ENCODE measurements at places on chromosomes 4 and X.

GRCh38 chr4:146256328-146256727 lies 42.0 kb downstream of the REELD1 start:
- no peak for DNase-seq

GRCh38 chr4:3413217-3413671 lies 28.5 kb upstream of the HGFAC start:
- no peak for DNase-seq

GRCh38 chrX:141439651-141440050 lies 144.9 kb downstream of the SPANXA1 start:
- DNase-seq, result no peak

- no peak for DNase-seq
Measured at GRCh38 chr4:101178731-101179130, 168.6 kb downstream of the PPP3CA start.

- DNase-seq, result no peak
Measured at GRCh38 chr4:4984186-4984585, 35.1 kb downstream of the CYTL1 start.

DNA sequence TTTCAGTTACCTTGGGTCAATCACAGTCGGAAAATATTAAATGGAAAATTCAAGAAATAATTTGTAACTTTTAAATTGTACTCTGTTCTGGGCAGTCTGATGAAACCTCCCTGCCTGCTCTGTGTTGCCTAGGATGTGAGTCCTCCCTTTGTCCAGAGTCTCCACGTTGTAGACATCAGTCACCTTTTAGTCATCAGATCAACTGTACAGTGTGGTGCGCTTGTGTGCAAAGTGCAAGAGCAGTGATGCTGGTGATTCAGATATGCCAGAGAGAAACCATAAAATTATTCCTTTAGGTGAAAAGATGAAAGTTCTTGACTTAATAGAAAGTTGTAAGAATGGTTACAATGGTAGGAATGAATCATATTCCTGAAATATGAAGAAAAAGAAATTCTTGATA lies 1.4 kb downstream of the SPATA4 start:
- no peak for DNase-seq

GRCh38 chr4:74000301-74000700 lies 1.8 kb upstream of the CXCL5 start:
- no peak for DNase-seq

DNA sequence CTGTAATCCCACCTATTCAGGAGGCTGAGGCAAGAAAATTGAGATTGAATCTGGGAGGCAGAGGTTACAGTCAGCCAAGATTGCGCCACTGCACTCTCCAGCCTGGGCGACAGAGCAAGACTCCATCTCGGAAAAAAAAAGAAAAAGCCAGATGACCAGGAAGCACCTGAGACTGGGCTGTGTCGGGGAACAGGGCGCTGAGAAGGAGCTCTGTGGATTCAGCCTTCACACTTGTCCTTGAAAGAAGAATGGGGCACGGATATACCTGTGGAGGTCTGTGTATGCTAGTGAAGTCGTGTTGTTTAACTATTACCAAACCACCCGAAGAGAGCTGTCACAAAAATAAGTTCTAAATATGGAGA lies 39.3 kb upstream of the TADA2B start:
- no peak for DNase-seq
